Tibial nerve (tissue), 4 donors: ENCODE measurements at places on chromosomes 13 and 19.

DNA sequence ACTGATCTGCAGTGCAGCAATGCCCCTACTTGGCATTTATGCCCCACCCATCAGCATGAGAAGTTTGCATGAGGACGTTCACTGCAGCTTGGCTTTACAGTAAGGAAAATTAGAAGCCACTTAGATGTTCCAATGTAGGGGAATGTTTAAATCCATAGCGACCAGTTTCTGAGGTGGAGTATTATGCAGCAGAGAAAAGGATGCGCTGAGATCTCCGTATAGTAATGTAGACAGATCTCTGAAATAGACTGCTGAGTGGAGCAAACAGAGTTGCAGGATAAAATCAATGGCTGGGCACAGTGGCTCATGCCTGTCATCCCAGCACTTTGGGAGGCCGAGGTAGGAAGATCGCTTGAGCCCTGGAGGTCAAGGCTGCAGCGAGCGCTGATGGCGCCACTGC is 10.1 kb downstream of the PGPEP1 start:
- H3K36me3 ChIP-seq = peaks cover 45% of the 10 kb centered on the region
- no peaks in the 10 kb centered on the region for H3K27me3 ChIP-seq
- no peak overlapping the region for H3K4me3 ChIP-seq
- no peak for DNase-seq
- no peak overlapping the region for H3K27ac ChIP-seq
- no peaks in the 10 kb centered on the region for H3K4me1 ChIP-seq

GRCh38 chr13:112684071-112684845 is 5.6 kb upstream of the ATP11A start:
- H3K27me3 ChIP-seq = no peaks in the 10 kb centered on the region
- H3K4me3 ChIP-seq = no peak overlapping the region
- H3K27ac ChIP-seq = no peak overlapping the region
- H3K4me1 ChIP-seq = peaks cover 9% of the 10 kb centered on the region
- no peaks in the 10 kb centered on the region for H3K36me3 ChIP-seq

DNA sequence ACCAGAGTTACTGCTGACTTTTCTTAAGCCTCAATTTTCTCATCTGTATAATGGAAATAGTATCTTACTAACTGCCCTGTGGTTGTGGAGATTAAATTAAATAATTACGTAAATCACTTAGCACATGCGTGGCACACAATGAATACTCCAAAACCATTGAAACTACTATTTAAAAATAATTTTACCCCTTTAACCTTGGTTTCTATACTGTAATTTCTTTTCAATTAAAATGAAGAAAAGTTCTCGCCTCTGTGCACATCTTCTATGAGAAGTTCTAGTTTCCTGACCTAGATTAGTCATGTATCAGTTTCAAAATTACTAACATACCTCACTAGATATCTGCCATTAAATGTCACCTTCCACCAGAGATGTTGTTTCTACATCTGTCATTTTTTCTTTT is 5.7 kb downstream of the SLITRK1 start:
- no peak overlapping the region for H3K27ac ChIP-seq
- peaks cover 36% of the 10 kb centered on the region for H3K4me1 ChIP-seq
- DNase-seq = no peak
- H3K27me3 ChIP-seq = peaks cover 23% of the 10 kb centered on the region
- H3K36me3 ChIP-seq = no peaks in the 10 kb centered on the region
- no peak overlapping the region for H3K4me3 ChIP-seq

- H3K27ac ChIP-seq = no peak overlapping the region
- H3K4me1 ChIP-seq = no peaks in the 10 kb centered on the region
- no peaks in the 10 kb centered on the region for H3K36me3 ChIP-seq
- H3K27me3 ChIP-seq = no peaks in the 10 kb centered on the region
Observed at GRCh38 chr13:32233062-32233461, 82.1 kb downstream of the ZAR1L start.

DNA sequence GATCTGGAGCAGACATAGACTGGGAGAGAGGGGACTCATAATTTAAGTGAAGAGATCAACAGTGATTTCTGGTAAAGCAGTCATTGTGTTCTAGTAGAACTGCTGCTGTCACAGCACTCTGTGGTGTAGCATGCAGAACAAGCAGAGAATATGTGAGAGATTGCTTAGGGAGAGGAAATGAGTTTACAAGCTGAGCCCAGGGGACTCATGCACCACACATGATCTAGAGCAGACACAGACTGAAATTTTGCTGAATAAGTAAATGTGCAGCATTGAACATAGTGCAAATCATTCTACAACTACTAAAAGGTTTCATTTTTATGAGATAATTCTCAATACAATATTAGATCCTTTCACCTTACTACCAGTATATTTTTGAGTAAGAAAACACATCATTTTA is 125.7 kb downstream of the MYO16 start:
- no peak overlapping the region for H3K27ac ChIP-seq
- peaks cover 4% of the 10 kb centered on the region for H3K4me1 ChIP-seq
- no peak for DNase-seq
- H3K36me3 ChIP-seq = no peaks in the 10 kb centered on the region

- H3K27me3 ChIP-seq = no peaks in the 10 kb centered on the region
- no peaks in the 10 kb centered on the region for H3K36me3 ChIP-seq
- H3K4me3 ChIP-seq = peak overlapping the region; percentile 87
Observed at GRCh38 chr13:45119469-45119990, 780 bp upstream of the GTF2F2 start.

- no peaks in the 10 kb centered on the region for H3K36me3 ChIP-seq
- H3K27ac ChIP-seq = peak overlapping the region; percentile 64
- H3K4me3 ChIP-seq = no peak overlapping the region
- peaks cover 71% of the 10 kb centered on the region for H3K4me1 ChIP-seq
- H3K27me3 ChIP-seq = no peaks in the 10 kb centered on the region
Observed at GRCh38 chr19:14112809-14113385, 4.7 kb downstream of the PRKACA start.

- no peak overlapping the region for H3K27ac ChIP-seq
- H3K27me3 ChIP-seq = no peaks in the 10 kb centered on the region
- DNase-seq = no peak
Observed at GRCh38 chr13:43005460-43006236, 13.6 kb upstream of the EPSTI1 start.

DNA sequence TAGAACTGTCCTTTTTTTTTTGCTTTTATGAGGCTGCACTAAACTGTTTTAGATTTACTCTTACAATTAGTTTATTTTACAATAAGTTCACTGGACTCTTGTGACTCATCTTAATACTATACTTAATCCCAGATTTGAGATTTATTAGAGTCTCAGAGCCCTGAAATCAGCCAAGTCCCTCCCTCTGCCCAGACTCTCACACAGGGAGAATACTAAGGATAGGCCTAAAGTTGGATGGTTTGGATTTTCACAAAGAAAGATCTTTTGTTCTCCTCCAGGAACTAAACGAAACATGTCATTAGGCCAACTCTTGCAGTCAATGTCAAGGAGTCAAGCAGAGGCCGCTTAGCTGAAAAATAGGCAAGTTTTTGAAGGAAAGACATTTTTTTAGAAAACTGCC is 42.7 kb upstream of the MIR17HG start:
- no peak for DNase-seq
- peaks cover 17% of the 10 kb centered on the region for H3K4me1 ChIP-seq
- H3K27ac ChIP-seq = no peak overlapping the region

GRCh38 chr13:30600496-30600895 is 17.2 kb upstream of the USPL1 start:
- H3K36me3 ChIP-seq = no peaks in the 10 kb centered on the region
- DNase-seq = no peak

GRCh38 chr13:57437587-57437986 is 194.0 kb upstream of the PCDH17 start:
- H3K4me3 ChIP-seq = no peak overlapping the region
- no peaks in the 10 kb centered on the region for H3K27me3 ChIP-seq
- no peaks in the 10 kb centered on the region for H3K36me3 ChIP-seq
- no peaks in the 10 kb centered on the region for H3K4me1 ChIP-seq

DNA sequence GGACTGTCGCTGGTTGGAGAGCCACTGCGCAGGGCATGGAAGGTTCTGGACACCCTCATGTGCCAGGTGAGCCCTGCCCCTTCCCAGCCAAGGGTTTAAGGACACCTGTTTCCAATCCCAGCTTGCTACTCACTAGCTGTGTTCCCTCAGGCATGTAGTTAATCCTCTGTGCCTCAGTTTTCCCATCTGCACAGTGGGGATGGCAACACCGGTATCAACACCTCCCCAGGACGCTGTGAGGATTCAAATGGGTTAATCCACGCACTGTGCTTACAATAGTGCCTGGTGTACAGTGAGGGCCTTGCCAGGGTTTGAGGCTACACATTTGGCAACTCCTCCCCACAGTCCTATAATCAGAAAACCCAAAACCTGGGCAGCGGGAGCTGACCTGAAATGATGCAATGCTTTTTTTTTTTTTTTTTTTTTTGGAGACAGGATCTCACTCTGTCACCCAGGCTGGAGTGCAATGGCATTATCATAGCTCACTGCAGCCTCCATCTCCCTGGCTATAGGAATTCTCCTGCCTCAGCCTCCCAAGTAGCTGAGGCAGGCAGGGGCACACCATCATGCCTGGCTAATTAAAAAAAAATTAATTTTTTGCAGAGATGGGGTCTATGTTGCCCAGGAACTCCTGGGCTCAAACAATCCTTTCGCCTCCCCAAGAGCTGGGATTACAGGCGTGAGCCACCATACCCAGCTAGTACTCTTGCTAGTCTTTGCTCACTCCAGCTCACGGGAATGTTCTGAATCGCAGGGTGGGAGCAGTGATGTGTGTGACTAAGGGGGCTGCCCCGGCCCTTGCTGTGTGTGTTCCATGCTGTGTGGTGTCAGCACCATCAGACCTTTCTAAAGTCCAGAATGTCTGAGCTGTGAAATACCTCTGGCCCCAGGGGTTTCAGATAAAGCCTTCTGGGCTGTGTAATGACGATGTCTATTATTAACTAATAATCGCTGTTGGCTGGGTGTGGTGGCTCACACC is 2.3 kb downstream of the ACP4 start:
- H3K4me3 ChIP-seq = no peak overlapping the region
- no peaks in the 10 kb centered on the region for H3K27me3 ChIP-seq
- H3K4me1 ChIP-seq = no peaks in the 10 kb centered on the region
- H3K27ac ChIP-seq = no peak overlapping the region

DNA sequence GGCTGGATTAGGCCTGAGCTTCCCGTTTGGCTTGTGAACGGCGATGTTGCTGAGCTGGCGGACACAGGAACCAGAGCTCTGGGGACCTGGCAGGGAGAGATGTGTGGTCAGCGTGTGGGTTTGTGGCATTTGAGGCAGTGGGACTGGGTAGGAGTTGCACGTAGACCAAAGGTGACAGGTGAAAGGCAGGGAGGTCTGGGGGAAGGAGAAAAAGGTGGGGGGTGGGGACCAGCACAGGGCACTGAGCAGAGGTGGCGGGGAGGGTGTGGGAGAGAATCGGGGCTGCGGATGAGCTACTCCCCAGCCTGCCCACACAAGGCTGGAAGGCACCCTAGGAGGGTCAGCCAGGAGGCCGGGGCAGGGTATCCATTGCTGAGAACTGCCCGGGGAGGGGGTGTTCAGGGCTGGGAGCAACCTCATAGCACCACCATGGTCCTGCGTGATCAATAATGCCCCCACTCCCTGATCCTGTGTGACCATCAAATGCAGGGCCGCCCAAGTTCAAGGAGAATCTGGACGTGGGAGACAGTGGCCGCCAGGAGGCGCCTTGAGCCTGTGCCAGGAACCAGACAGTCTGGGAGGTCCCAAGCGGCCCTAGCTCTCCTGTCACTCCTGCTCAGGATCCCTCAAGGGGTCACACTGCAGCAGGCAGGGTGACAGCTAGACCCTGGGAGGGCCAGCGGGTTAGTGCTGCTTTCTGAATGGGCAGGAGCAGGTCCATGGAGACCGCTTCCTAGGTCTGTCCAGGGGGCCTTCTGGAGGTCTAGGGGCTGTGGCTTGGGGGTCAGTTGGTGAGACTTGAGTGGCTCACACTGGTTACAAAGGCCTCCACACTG is 12.8 kb upstream of the SELENOW start:
- no peak for DNase-seq
- H3K27ac ChIP-seq = peak overlapping the region; percentile 51
- H3K4me1 ChIP-seq = no peaks in the 10 kb centered on the region
- H3K27me3 ChIP-seq = no peaks in the 10 kb centered on the region
- H3K4me3 ChIP-seq = no peak overlapping the region
- no peaks in the 10 kb centered on the region for H3K36me3 ChIP-seq

DNA sequence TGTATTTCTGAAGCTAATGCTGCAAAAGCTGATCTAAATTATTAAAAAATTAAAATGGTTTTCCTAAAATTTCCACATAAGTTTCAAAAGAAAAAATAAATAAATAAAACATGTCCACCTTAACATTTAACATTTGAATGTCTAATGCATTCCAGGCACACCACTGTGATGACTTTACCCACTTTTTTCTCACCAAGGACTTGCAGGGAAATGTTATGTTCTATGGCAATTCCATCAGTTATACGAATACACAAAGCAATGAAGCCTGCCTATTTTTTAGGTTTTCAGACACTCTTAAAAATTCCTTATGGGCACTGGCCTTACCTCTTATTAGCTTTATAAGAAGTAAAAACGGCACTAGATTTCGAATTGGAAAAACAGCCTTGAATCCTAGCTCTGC is 10.2 kb downstream of the TSC22D1 start:
- DNase-seq = no peak
- no peak overlapping the region for H3K4me3 ChIP-seq
- no peaks in the 10 kb centered on the region for H3K27me3 ChIP-seq
- H3K36me3 ChIP-seq = no peaks in the 10 kb centered on the region

DNA sequence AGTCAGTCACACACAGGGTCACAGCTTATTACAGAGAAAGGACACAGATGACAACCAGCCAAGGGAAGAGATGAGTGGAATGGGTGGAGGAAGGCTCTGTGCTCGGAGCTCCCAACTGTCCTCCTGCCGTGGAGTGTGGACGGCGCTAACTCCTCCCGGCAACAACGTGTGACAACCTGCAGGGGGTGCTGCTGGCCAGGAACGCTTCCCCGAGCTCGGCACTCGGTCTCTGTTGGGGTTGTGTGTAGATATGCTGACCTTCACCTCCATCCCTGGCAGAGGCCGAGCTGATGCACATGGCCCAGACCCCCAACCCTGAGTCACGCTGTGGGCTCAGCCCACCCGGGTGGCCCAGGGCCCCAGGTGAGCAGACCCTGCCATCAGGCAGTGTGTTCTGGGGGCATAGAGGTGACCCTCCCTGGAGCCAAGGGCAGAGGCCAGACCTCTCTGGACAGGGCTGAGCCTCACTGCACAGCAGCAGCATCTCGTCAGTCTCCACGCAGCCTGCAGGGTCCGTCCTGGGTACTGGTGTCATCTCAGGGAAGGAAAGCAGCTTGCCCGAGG is 14.1 kb downstream of the ZNF444 start:
- no peak overlapping the region for H3K4me3 ChIP-seq
- no peaks in the 10 kb centered on the region for H3K4me1 ChIP-seq
- H3K27ac ChIP-seq = no peak overlapping the region
- no peaks in the 10 kb centered on the region for H3K27me3 ChIP-seq

DNA sequence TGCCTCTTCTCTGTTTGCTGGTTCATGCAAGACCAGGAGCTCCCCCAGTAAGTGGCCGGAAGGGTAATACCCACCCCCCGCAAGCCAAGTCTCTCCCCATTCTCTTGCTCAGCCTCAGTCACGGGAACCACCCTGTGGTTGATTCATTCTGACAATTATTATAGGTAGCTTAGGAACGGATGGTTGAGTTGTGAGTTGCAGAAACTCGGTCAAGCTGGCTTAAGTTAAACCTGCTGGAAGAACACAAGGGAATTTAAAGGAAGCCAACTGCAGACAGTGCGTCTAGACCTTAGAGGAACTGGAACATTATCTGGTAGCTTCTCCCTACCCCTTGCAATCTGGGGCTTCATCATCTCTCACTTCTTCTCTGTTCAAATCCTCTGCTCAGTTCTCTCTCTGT is 8.9 kb downstream of the FPR1 start:
- DNase-seq = no peak
- no peaks in the 10 kb centered on the region for H3K4me1 ChIP-seq
- no peak overlapping the region for H3K4me3 ChIP-seq
- no peaks in the 10 kb centered on the region for H3K27me3 ChIP-seq
- no peaks in the 10 kb centered on the region for H3K36me3 ChIP-seq
